Temporal lobe (tissue), 4 donors: ENCODE measurements at places on chromosomes 1 and 21. TPM values are rescaled to one million over a fixed set of nuclear protein-coding genes. Genes with fewer than 3 reads are reported as not detected.

The DFFA gene
- 21.4 TPM for total RNA-seq

The PCP4L1 gene
- total RNA-seq: 3.0 TPM

The KIAA1614 gene
- total RNA-seq: 3.0 TPM

The MEGF6 gene
- 4.4 TPM for total RNA-seq

The GBP3 gene
- total RNA-seq: 0.74 TPM

The ATP1A4 gene
- total RNA-seq: under 0.01 TPM

The LRRC8B gene
- 35.4 TPM for total RNA-seq

The EPHA8 gene
- 1.2 TPM for total RNA-seq

The NTMT2 gene
- total RNA-seq: 0.49 TPM

The NCMAP gene
- under 0.01 TPM for total RNA-seq

The CRYAA gene
- total RNA-seq: not detected

The FAM72D gene
- total RNA-seq: 0.49 TPM

The KCND3 gene
- 13.0 TPM for total RNA-seq

The SV2A gene
- total RNA-seq: 72.0 TPM

The UAP1 gene
- total RNA-seq: 30.0 TPM
